ENCODE measurements at places on chromosomes 4 and X. TPM values are rescaled to one million over a fixed set of nuclear protein-coding genes. Genes with fewer than 3 reads are reported as not detected.

Gene NAP1L3
- 3.2 TPM for total RNA-seq

Gene ARHGEF38
- total RNA-seq = 0.75 TPM

Gene BBS12
- 2.9 TPM for total RNA-seq

Gene SCRG1
- total RNA-seq = not detected

Gene SOD3
- total RNA-seq = 0.75 TPM

- DNase-seq = no peak
Observed at GRCh38 chr4:8762356-8762755, 109.3 kb downstream of the HMX1 start.

DNA sequence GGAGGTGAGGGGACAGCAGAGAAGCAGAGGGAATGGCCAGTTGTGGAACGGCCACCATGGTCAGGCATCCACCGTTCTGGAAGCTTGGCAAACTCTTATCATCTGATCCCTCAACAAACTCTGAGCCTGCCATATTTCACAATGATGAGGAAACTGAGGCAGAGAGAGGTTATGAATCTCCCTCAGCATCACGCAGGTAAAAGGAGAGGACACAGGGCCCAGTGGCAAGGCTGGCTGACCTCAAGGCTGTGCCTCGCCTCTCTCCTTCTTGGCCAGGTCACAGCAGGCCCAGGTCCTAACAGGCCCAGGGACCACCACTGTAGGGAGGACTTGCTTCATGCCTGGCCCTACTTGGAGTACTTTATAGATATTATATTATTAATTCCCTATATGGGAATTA lies 242.8 kb downstream of the EVC2 start:
- DNase-seq = no peak

GRCh38 chr4:122662701-122663100 lies 41.8 kb upstream of the IL21 start:
- DNase-seq = no peak

DNA sequence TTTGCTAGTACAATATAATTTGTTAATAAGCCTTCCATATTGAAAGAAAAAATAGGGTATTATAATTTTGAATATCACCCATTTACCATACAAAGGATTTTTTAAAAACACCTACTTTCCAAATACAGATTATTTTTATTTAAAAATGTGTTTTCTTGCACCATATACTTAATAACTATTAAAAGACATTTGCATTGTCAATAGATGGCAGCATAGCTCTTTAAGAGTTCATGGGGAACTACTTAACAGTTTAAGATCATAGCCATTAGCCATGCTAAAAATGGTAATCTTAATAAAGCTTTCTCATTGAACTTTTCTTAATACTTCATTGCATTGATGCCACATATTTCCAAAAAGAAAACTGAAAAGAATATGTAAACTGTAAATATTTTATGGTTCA lies 1995.9 kb downstream of the C4orf33 start:
- DNase-seq = peak; percentile 5

DNA sequence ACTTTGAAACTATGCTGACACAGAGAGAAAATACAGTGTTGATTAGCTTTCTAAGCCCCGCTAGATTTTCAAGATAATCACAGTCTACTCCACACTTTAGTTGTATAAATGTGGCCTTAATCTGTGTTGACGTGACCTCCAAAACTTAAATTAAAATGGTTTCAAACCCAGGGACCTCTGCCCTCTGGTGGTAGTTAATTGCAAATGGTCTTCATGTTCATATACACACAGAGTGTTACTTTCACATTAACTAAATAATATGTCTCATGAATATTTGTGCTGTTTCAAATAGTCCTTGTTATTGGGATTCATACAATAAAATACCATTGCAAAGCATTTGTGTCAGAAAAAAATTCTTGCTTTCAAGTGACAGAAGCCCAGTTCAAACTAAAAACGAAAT lies 64.3 kb downstream of the TASL start:
- DNase-seq = no peak
